Activated CD4-positive, alpha-beta T cell treated with anti-CD3 and anti-CD28 coated beads, Interleukin-2, Interleukin-6, amounts not matched to agents 100 ng/mL and 50 ng/mL, durations not matched to agents 16 hours and 8 hours (primary cell): ENCODE measurements at places on chromosomes 6 and 20.

GRCh38 chr20:19692100-19692499 is 66.0 kb upstream of the RIN2 start:
- DNase-seq, result no peak

DNA sequence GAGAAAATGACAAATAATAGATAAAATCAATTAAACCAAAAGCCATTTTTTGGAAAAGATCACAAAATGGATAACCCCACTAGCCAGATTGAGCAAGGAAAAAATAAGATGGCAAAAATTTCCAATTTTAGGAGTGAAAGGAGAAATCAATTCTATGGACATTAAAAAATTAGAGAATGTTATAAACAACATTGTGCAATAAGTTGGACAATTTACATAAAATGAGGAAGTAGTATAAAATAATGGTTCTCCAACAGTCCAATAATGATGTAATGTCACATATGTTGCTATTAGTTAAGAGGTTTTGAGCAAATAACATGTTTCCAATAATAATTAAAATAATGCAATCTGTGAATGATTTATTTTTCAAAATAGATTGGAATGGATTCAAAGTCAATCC is 3.1 kb upstream of the SNAP91 start:
- no peak for DNase-seq

DNA sequence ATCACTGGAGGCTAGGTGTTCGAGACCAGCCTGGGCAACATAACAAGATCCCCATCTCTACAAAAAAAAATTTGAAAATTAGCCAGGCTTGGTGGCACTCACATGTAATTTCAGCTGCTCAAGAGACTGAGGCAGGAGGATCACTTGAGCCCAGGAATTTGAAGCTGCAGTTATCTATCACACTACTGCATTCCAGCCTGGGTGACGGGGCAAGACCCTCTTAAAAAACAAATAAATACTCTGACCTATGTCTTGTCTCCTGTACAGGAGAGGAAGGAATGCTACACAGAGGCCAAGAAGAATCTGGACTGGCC is 25.8 kb downstream of the COX4I2 start:
- DNase-seq, result no peak

DNA sequence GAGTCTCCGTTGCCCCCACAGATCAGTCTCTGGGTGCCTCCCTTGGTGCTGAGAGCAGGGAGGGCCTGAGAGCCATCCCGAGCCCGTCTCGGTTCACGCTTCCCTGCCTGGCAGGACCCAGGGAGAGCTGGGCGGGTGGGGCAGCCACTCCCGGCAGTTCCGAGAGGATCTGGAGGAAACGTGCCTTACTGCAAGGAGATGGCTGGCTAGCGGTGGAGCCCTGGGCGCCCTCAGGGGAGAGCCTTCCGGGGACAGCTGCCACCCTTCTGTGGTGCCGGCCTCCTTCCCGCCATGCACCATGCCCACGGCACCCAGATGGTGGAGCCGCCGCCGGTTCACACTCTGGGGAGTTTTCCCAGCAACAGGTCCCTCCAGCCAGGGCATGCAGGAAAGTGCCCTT is 45.8 kb upstream of the SLCO4A1 start:
- DNase-seq, result no peak

GRCh38 chr6:10838794-10839333 is 525 bp upstream of the MAK start:
- DNase-seq, result peak; percentile 77

GRCh38 chr6:149608381-149608982 is 40.0 kb downstream of the KATNA1 start:
- DNase-seq, result no peak

- DNase-seq, result peak; percentile 51
Observed at GRCh38 chr20:52083627-52084232, 107.8 kb downstream of the ZFP64 start.

- no peak for DNase-seq
Observed at GRCh38 chr20:32457479-32457986, 99.4 kb downstream of the ASXL1 start.

GRCh38 chr6:96899019-96899418 is 1.3 kb upstream of the NDUFAF4 start:
- DNase-seq, result no peak

DNA sequence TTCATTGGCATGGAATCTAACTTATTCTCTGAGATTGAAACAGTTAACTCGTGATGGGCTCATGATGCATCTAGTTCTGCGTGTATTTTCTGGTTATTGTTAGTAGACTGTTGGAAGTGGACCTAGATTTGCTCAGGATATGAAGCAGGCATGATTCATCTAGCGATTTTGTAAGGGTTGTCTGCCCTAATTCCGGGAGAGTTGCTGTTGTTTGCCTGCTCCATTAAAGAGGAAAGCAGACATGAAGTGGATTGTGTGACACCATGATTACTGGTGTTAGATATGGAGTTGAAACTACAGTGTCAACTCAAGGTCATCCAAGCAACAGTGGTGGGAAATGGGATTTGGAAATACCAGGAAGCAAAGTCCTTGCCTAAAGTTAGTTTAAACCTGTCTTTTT is 41.0 kb downstream of the SOX4 start:
- DNase-seq, result no peak

DNA sequence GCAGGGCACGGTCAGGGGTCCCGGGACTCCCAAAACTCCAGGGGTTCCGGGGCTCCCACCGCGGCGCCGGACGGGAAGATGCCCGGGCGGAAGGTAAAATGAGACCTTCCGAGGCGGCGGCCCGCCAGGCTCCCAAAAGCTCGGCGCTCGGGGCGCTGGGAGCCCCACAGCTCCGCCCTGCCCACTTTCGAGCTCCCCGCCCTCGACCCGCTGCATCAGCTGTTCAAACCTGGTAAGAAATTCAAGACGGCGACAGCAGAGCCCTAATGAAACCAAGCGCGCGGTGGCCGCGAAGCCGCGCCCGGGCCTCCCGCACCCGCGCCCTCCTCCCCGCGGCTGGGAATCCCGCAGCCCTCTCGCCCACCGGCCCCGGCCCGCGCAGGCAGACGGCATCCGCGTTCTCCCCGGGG is 369 bp downstream of the SLC4A11 start:
- DNase-seq, result peak; percentile 61

DNA sequence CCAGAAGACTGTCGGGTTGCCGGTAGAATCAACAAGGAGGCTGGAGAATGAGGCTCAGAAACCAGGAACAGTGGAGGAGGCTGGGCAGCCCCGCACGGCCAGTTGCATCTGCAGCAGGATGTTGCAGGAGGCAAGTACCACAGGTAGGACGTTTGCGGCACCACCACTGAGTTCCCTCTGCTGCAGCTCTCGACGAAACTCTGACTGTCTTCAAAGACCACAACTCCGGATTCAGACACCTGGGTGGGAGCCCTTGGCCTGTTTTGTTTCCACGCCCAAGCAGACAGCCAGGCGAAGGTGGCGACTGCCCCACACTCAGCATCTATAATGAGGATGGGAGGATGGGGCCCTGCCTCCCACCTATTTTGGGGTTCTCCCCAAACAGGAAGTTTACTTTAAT is 218.2 kb downstream of the ZDHHC14 start:
- no peak for DNase-seq

- DNase-seq, result no peak
Observed at GRCh38 chr6:110934381-110934898, 24.1 kb upstream of the GTF3C6 start.

- DNase-seq, result no peak
Observed at GRCh38 chr6:107360476-107360875, 98.9 kb downstream of the PDSS2 start.

GRCh38 chr20:44601801-44602204 is 19.4 kb downstream of the PKIG start:
- no peak for DNase-seq

DNA sequence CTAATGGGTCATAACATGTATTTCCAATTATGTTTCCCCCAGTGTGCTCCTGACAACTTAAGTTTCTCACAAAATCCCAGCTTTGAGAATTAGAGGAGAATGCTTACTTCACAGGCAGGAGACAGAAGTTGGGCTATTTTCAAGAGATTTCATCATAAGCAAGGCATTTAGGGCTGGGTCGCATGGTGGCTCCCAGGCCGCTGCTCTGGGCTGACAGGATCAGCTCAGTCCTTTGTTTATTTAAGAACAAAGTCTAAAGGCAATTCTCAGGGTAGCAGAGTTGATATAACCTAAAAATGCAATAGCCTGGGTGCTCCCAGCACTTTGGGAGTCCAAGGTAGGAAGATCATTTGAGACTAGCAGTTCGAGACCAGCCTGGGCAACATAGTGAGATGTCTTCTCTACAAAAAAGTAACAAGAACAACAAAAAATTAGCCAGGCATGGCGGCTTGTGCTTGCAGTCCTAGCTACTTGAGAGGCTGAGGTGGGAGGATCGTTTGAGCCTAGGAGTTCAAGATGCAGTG is 10.9 kb downstream of the FOXQ1 start:
- DNase-seq, result no peak

- DNase-seq, result no peak
Observed at GRCh38 chr6:41167173-41167963, 4.5 kb upstream of the TREM2 start.

- no peak for DNase-seq
Observed at GRCh38 chr6:138864343-138864890, 68.5 kb downstream of the ECT2L start.

GRCh38 chr6:139639507-139639906 is 265.1 kb upstream of the CITED2 start:
- no peak for DNase-seq

- DNase-seq, result no peak
Observed at GRCh38 chr6:80477591-80477990, 371.1 kb downstream of the BCKDHB start.

- no peak for DNase-seq
Observed at GRCh38 chr6:75752365-75752764, 3.3 kb downstream of the MYO6 start.

DNA sequence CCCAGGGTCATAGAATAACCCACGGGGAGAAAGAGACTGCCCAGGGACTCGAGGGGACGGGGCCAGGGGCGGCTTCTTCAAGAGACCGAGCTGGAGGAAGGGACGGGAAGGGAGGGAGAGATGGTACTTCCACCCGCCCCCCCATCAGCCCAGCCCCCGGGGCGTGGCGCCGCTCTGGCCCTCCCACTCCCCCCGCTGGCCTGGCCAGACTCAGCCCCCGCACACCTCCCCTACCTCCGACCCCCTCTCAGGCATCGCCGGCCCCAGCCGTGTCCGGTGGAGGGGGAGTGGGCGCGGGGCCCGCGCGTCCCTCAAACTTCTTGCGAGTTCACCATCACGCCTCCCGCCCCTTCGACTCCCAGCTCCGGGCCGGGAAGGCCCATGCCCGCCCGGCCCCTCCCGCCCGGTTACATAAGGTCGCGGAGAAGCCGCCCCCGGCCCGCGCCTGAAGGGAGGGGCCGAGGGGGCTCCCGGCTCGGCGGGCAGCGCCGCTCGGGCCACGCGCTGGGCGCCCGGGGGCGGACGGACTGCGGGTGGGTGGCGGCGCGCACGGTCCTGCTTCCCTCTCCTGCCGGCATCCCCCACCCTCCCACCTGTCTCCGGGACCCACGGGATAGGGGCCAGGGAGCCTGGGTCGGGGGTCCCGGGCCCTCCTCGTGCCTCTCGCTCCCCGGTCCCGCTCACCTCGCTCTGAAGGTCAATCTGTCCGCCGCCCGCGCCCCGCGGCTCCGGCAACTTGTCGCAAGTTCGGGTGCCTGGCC is 562 bp downstream of the TFEB start:
- DNase-seq, result peak; percentile 79

DNA sequence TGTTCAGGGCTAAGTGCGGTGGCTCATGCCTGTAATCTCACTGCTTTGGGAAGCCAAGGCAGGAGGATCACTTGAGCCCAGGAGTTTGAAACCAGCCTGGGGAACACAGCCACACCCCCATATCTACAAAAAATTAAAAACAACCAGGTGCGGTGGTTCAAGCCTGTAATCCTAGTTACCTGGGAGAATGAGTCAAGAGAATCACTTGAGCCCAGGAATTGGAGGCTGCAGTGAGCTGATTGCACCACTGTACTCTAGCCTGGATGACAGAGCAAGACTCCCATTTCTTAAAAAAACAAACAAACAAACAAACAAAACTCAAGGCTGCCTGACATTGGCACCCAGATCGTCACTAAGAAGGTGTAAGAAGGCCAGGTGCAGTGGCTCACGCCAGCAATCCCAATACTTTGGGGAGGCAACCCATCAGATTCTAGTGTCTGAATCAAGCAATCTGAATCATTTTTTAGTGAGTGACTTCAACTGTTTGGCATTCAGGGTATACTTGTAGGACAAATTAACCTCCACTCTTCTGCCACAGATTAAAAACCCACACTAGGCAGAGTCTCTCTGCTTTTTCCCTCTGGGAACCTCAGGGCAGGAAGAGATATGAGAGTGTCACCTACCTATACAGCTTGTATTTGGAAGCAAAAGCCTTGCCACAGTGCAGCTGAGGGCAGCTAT is 6.1 kb downstream of the PLAGL2 start:
- no peak for DNase-seq

DNA sequence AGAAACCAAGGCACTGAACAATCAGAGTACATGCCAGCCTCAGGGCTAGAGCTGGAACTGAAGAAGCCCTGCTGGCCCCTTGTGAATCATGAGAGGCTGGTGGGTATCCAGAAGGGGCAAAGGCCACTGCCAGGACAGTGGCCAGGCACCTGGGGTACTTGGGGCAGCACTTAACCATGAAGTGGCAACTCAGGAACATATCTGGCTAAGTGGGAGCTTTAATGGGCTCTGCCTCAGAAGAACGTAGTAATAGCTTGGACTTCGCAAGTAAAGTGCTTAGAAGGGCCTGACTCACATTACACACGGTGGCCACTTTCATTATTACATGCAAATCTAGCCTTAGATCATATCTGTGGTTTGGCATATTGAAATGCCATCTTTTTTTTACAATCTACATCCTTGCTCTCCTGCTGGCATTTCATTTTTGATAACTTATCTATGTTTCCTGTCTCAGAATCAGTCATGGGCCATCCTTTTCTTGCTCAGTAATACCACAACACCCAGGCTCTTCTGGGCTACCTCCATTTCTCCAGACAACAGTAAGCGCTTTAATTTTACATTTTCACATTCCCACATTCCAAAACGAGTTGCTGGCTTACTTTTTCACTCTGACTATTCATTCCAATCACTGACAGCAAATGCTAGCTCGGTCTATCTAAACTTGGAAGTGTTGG is 21.6 kb downstream of the NAPB start:
- DNase-seq, result peak; percentile 84

DNA sequence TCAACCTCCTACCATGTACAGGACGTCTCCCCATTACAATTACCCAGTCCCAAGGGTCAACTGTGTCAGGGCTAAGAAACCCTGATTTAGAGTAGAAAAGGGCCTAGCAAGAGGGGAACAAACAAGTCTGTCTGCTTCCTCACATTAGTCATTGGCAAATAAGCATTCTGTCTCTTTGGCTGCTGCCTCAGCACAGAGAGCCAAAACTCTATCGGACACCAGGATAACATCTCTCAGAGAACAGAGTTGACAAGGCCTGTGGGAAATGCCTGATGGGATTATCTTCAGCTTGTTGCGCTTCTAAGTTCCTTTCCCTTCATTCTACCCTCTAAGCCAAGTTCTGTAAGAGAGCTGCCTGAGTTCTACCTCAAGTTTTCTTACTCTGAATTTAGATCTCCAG is 19.0 kb upstream of the VSX1 start:
- no peak for DNase-seq

- no peak for DNase-seq
Observed at GRCh38 chr6:170248111-170248805, 42.6 kb downstream of the DLL1 start.
